IMR-90 (cell line): ENCODE measurements at places on chromosomes 5 and 9. TPM values are rescaled to one million over a fixed set of nuclear protein-coding genes. Genes with fewer than 3 reads are reported as not detected.

- DNase-seq: no peak
These were observed 17.9 kb downstream of the DUSP1 start for GRCh38 chr5:172753101-172753500.

DNA sequence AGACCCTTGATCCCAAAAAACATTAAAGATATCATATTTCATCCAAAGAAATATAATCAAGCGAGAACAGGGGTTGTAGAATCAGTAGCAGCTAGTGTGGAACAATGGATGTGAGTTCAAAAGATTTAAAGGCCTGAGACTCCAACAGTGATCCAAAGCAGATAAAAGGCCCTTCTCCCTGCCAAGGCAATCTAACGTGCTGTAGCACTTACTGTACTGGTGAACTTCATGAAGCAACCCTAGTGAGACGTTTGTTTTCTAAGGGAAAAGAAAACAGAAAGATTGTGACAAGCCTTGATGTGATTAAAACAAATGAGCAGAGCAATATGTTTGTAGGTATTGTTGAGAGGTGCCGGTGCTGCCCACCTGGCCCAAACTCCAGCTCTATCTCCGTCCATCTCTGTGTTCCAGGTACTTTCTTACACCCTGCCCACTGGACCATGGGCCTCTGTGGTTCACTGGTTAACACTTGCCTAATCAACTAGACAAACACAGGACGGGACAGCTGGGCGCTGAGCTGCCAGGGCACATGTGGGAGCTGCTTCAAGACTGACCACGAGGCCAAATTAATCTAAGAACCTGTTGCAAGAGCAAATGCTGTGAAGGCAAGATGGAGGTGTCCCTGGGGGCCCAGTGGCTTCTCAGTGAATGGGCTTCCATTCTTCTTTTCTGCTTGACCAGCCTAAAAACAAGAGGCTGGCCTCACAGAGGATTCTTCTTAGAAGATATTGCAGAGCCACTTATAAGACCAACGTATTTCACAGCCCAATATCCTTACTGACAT, 265.5 kb downstream of the CWC27 start:
- no peak for DNase-seq

DNA sequence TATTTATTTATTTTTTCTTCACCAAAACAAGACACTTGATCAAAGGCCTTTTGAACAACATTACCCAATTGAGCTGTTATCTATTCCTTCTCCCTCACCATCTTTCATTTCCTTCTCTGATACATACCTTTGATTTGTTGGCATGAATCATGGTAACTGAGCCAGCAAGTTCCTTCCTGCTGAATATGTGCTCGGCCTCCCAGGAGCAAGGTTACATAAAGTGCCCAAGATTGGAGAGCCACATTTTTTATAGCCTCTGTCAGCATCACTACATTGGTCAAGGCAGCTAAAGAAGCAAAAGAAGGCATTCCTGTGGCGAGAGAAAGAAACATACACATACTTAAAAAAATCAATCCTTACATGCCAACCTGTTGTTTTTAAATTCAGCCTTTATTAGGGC, 369.6 kb downstream of the CYLC2 start:
- no peak for DNase-seq

DNA sequence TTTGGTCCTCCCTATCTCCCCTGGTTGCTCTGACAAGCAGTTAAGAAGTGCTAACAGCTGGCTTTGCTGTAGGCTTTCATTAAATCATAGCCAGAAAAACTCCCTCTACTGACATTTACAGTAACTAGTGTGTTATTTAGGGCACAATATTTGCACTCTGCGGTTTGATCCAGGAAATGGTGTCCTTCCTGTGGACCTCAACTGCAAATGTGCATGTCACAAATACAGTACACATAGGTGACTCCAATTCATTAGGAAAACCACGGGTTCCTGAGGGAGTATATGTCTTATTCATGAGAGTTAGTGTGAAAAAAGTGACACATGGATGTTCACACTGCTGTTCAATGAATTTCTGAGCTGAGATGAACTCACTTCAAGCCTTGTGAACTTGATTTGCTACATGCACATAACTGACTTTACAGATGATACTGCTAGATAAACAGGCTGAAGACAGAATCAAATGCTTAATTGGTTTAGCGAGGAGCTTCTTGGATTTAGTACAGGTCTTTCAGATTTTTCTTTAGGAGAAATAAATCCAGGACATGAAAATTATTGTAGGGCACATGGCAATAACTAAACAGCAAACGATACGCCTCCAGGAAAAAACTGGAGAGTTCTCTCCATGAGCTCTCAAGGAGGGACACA, 281.5 kb downstream of the EFNA5 start:
- peak; percentile 54 for DNase-seq

DNA sequence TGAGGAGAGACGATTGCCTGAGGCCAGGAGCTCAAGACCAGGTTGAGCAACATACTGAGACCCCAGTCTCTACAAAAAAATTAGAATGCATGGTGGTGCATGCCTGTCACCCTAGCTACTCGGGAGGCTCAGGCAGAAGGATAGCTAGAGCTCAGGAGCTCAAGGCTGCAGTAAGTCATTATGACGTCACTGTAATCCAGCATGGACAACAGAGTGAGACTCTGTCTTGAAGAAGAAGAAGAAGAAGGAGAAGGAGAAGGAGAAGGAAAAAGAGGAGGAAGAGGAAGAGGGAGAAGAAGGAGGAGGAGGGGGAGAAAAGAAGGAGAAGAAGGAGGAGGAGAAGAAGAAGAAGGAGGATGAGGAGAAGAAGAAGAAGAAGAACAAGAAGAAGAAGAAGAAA, 519.1 kb downstream of the CDH9 start:
- no peak for DNase-seq

DNA sequence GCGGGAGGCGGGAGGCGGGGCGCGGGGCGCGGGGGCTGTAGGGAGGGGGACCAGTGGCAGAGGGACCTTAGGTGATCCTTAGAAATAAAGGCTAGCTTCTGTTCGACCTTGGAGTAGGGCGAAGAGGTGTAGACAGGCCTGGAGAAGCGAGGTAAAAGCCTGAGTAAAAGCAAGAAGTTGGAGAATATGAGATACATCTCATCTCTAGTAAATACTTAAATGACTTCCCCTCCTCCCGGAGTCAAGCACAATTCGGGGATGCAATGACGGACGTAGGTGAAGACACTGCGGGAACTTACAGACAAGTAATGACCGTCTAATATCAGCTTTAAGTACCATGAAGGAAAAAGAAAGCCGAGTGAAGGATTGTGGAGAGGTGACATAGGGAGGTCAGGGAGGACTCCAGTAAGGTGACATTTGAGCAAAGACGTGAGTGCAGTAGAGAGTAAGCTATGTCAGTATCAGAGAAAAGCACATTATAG, 466 bp downstream of the SMC2 start:
- DNase-seq: no peak

SPAG8 gene
- 0.28 and 0.72 TPM in 2 replicates for total RNA-seq

APC gene
- total RNA-seq: 58.4 and 76.1 TPM in 2 replicates
